ENCODE measurements at places on chromosomes 2 and 18.
A peak's percentile ranks its signal among the peaks of the same experiment; 100 is the strongest.

- DNase-seq = no peak
Measured at GRCh38 chr2:69087912-69088240, 74.9 kb downstream of the ANTXR1 start.

- DNase-seq = no peak
Measured at GRCh38 chr2:31335921-31336585, 78.5 kb downstream of the XDH start.

DNA sequence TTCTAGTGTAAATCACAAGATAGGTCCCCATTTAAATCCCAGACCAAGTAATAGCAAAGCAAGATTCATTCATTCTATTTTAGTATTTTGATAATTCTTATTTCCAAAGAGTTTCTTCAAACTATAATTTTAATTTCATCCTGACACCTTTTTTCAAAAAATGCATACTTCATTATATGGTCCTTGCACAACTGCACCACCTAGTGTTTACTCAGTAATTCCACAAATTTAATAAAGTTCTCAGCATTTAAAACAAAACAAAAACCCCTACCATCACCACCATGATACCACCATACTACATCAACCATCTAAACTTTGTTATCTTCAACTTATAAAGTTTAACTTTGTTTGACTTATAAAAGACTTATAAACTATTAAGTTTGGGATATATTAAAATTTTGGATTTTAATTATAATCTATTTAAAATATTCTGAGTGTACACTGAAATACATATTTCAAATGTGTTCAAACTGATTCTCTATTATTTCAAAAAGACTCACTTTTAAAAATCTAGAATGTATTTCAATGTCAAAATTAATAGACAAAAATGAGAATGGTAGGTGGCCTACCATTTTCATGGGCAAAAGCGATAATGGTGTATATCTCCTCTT lies 44.2 kb downstream of the WDPCP start:
- DNase-seq = no peak

- DNase-seq = no peak
Measured at GRCh38 chr2:100628506-100628905, 65.7 kb downstream of the PDCL3 start.

DNA sequence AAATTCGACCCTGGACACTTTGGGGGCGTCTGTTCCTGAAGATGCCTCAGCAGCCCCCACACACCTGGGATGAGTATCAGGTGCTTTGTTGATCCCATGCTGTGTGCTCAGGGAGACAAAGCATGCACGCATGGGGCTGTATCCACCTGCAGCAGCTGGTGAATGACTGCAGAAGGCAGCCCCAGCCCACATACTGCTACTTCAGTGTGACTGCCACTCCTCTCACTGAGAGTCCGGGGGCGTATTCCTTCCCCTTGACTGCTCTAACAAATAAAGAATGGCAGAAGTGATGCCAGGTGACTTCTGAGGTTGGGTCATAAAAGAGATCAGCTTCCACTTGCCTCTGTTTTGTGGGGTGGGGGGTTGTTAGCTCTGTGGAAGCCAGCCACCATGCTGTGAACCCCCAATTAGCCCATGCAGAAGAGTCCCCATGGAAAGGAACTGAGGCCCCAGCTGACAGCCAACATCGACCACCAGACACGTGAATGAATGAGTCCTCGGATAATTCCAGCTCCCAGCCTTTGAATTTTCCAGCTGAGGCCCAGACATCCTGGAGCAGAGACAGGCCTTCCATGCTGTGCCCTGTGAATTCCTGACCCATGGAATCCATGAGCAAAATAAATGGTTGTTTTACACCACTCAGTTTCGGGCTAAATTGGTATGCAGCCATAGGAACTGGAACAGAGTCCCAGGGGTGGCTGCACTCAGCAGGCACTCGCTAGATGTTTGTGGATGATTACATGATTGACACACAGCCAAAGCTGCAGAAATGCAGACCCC lies 289.3 kb downstream of the CELF4 start:
- DNase-seq = no peak

DNA sequence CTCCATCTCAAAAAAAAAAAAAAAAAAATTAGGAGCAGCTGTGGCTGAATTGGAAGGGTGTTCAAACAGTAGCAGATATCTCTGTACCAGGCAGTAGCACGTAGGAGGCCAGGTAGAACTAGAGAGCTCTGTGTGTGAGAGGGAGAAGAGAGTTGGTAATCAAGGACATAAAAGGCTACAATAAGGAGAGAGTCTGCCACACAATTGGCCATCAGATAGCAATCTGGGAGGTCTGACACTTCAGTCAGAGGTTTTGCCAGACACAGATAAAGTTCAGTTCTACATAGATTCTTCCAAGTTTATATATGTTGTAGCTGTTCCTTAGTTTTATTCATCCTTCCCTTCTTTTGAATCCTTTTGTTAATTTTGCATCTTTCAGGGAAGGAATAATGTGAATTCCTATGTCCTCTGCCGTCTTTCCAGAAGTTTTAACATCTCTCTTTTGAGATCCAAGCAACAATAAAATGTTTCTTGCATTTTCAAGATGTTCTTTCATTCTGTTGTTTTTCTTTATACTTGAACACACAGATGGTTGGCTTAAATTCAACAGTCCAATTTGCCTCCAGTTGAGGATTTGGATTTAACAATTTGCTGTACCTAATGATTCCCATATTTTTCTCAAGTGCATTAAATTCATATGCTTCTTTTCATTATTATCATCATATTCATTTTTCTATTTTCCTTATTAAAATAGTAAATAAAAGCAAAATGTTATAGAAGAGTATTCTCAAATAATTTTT lies 600.3 kb upstream of the GCFC2 start:
- DNase-seq = no peak

DNA sequence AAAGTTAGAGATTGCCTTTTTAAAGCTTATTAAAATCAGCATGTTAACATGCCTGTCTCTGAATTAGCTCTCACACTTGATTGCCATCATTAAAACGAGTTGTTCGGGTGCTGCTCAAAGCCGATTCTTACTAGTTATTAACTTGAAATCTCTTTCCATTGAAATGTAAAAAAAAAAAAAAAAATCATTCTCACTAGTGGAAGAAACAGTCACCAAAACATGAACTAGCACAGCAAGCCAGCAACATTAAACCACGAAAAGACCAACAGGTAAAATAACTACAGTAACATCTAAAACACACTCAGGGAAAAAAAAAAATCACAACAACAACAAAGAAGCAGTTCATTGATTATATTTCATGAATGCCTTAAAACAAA lies 264.5 kb downstream of the MEIS1 start:
- no peak for DNase-seq

GRCh38 chr18:39600894-39601293 lies 2035.3 kb upstream of the CELF4 start:
- DNase-seq = no peak

- DNase-seq = no peak
Measured at GRCh38 chr18:65298422-65298821, 452.4 kb upstream of the CDH7 start.

DNA sequence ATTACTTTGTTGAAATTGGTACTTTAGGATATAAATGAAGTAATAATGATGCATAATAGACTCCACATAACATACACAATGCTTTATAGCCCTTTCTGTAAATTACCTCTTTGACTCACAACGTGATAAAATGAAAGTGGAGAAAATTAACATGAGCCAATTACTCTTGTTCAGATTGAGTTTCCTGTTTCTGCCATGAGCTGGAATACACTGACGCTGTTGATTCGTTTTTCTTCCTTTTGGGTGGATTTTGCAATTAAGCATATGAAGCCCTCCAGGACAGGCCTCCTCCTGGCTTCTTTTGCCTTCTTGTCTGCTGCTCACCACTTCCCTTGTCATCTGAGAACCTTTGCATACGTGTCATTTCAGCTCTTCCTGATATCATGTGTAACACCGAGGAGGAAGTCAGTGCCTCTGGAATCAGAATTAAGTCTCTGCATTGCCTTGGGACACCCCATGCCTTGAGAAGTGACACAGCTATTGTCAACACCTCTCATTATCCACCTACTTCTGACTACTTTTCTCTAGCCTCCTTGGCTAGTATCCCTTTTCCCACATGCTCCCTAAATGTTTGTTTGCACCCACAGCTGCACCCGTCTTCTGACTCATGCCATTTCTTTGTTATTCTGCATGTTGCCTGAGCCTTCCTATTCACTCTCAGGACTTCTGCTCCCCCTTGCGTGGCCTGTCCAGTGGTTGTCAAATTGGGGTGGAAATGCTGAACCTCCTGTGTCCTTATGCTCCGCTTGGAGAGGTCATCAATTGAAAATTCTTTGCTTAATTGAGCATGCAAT lies 134.1 kb downstream of the FMNL2 start:
- no peak for DNase-seq

- no peak for DNase-seq
Measured at GRCh38 chr2:217836901-217837491, 165.8 kb downstream of the TNS1 start.

DNA sequence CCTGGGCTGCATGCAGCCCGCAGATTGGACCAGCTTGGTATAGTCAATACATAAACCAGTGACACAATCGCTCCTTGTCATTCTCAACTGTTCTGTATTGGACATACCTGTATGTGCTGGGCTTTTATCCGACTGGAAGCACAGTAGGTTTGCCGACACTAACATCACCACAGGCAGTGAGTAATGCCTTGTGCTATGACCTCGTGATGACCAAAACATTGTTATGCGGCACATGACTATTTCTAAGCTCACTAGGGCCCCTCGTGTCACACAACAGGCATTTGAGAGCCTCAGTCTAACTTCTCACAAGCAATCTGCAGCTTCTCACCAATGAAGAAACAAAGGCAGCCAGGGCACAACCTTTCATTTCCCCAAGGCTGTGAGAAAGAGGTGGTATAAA lies 320.8 kb downstream of the AFF3 start:
- no peak for DNase-seq

DNA sequence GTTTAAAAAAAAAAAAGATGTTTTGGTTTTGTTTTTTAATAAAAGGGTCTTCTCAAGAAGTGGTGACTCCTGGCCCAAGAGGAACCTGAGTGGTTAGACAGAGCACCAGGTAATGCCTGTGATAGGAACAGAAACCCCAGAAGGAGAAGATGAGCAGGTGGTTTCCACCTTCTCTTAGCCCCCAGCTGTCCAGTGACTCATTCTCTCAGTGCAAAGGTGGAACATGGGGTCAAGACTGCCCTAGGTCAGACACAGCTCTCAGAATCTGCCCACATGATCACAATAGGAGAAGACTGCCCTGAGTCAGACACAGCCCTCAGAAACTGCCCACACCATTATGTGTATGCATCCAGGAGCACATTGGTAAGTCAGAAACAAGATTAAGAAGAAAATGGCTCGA lies 61.8 kb downstream of the TBC1D8 start:
- no peak for DNase-seq

DNA sequence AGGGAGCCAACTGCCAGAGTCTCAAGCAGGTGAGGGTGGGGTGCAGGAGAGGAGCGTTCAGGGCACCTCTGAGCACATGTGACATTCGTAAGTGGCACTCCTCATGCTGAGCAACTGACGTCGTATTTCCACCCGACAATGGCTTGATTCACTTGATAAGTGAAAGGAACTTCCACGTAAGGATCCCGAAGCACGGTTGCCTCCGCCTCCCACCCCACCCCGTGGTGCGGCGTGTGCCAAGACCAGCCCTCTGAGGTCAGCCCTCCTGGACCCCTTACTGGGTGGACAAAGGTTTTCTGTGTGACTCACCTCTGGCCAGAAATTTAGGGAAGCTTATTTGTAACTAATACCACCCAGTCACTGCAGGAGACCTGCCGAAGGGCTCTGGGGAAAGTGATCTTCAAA lies 59.9 kb downstream of the AGAP1 start:
- DNase-seq = no peak

DNA sequence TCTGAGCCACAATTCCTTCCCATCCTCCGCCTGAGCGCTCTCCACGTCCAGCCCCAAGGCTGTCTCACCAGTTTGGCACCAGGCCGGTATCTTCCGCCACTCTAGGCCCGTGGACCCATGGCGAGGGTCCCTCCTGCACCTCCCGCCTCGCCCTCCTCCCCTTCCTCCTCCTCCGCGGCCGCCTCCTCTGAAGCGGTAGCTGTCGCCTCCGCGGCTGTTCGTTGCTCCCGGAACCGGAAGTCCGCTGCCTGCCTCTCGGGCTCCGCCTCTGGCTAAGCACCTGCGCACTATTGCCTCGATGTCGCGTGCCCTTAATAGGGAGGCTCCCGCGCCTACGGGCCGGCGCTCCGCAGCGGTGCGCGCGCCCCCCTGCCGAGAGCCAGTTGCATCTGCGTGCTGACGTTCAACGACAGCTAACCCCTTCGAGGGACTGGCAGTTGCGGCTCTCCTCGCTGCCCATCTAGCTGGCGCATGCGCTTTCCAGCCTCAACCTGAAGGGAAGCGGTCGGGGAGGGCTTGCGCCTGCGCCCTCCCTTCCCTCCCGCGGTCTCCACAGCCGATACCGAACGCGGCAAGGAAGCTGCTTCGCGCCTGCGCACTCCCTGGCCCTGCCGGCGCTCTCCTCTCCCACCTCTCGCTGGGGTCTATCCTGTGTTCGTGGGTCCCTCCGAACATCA lies at the start of gene MBD1:
TSS of gene MBD1 (minus strand) at position 229 of the 677 bp plus-strand sequence. CDS start 1,531 bp downstream, outside the sequence.
- DNase-seq = peak; percentile 93

DNA sequence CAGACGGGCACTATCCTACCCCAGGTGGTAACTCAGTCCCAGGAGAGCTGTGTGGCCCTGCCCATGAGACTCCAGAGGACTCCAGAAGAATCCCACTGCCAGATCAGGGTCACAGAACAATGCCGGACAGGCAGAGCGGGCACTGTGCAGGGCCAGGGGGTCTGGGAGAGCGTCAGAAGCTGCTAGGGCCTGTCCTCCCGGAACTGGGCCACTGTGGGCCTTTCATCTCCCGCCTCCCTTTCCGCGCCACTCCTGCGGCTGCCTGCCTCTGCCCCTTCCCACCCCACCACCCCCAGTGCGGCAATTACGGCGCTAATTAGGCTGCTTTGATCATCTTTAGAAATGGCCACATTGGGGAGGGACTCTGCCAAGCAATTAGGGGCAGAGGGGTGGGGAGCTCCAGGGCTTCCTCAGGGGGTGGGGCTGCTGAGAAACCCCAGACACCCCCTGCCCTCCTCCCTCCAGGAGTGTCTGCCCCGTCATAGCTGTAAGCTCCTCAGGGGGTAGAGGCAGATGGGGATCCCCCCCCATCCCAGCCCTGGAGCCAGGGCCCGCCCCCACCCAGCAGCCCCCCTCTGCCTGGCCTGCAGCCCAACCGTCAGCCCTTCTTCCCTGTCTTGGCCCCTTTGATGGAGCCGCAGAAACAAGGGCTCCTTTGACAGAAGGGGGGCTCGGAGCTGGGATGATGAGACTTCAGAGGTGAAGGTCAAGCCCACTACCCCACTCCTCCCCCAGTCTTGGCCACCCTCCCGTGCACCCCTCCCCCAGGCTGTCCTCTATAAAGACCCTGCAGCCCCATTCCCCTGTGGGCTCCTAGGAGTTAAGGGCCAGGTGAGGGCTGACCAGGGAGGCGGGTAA lies at the start of gene PRSS56:
TSS of gene PRSS56 (plus strand) at position 808 of the 858 bp plus-strand sequence. CDS start 211 bp downstream, outside the sequence.
- DNase-seq = no peak
